ENCODE measurements at places on chromosomes 16 and 17. TPM values are rescaled to one million over a fixed set of nuclear protein-coding genes. Genes with fewer than 3 reads are reported as not detected.

GRCh38 chr16:56944954-56945839 is 13.3 kb downstream of the HERPUD1 start:
- peak overlapping the region; percentile 10 for H3K27ac ChIP-seq
- peaks cover 52% of the 10 kb centered on the region for H3K36me3 ChIP-seq
- no peak for DNase-seq
- H3K4me1 ChIP-seq = peaks cover 9% of the 10 kb centered on the region
- H3K4me3 ChIP-seq = no peak overlapping the region
- no peaks in the 10 kb centered on the region for H3K27me3 ChIP-seq

DNA sequence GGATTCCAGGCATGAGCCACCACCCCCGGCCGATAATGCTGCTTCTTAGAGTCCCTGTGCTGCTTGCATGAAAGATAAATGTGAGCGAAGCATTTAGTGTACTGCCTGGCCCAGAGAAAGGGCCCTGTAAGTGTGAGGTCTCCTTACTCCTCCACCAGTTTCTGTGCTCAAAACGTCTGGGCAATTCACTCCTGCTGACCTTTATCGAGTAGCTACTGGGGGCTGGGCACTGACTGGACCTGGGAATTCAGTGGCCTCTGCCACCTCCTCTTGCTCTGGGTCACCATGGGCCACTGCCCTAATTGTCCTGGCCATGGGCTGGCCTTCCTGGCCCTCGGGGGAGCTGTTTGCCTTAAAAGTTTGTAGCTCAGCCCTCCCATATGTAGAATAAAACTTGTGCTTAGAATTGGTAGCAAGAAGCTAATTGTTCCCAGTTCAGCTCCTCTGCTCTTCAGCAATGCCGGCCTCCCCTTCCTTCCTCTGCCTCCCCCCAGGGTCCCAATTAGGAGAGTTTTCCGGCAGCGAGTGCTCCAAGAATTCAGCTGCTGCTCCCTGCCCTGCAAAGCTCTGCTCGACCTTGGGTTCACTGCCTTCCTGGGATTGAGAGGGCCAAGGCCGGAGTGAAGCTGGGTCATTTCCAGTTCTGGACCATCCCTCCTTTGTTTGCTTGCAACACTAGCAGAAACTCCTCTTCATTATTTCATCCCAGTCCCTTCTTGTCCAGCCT is 98.9 kb upstream of the CDC42EP4 start:
- no peaks in the 10 kb centered on the region for H3K36me3 ChIP-seq
- H3K27me3 ChIP-seq = no peaks in the 10 kb centered on the region
- H3K27ac ChIP-seq = no peak overlapping the region
- no peak for DNase-seq
- no peaks in the 10 kb centered on the region for H3K4me1 ChIP-seq
- no peak overlapping the region for H3K4me3 ChIP-seq

The ARHGAP23 gene
- 118 TPM for total RNA-seq

- no peak overlapping the region for H3K4me3 ChIP-seq
- DNase-seq = no peak
- H3K27me3 ChIP-seq = no peaks in the 10 kb centered on the region
- H3K4me1 ChIP-seq = peaks cover 7% of the 10 kb centered on the region
- H3K27ac ChIP-seq = no peak overlapping the region
These were observed 27.7 kb upstream of the DHX8 start for GRCh38 chr17:43456029-43456428.

DNA sequence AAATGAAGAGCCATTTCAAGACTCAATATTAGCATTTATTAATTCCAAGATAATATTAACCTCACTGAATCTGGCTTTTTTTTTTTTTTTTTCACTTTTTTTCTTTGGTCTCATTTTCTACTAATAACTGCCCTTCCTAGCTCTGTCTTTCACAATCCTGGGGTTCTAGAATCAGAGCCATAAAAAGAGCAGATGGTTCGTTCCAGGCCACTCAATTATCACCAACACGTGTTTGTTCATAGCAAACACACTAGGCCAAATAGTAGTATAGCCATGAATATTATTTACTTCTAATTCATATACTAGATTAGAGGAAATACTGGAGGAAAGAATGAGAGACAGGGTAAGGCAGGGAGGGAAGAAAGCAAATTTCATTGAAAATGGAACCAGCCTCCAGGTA is 39.8 kb downstream of the TEX2 start:
- H3K27ac ChIP-seq = no peak overlapping the region
- H3K4me1 ChIP-seq = no peaks in the 10 kb centered on the region
- no peak overlapping the region for H3K4me3 ChIP-seq
- no peaks in the 10 kb centered on the region for H3K36me3 ChIP-seq
- DNase-seq = no peak
